NCI-H510A treated with DMSO at 0.1 percent for 48 hours (cell line): ENCODE measurements at places on chromosomes 16 and 17.

- no peak for DNase-seq
Observed at GRCh38 chr16:85536411-85537330, 76.5 kb upstream of the GSE1 start.

- DNase-seq: no peak
Observed at GRCh38 chr17:42010898-42011516, 6.2 kb downstream of the DNAJC7 start.

GRCh38 chr16:5678371-5678770 is 580.8 kb upstream of the EEF2KMT start:
- DNase-seq: no peak

DNA sequence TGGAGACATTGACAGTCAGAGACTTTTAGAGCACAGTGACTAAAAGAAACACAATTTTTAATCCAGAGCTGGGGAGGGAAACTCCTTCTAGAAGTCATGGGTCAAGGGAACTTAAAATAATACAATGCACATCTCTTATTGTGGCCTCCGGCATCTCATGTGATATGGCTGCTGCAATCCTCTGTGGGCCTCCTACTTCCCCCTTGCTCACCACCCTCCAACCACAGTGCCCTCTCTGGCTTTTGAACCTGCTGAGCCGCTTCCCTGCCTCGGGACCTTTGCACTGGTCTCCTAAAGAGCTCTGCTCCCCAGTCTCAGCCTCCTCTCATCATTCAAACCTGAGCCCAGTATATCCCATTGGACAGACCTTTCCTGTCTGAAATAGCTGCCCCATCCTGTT is 47.6 kb downstream of the HS3ST2 start:
- DNase-seq: no peak

GRCh38 chr16:65767125-65767524 is 599.4 kb upstream of the CDH5 start:
- peak; percentile 22 for DNase-seq

- DNase-seq: no peak
Observed at GRCh38 chr17:14922411-14922810, 342.7 kb downstream of the PMP22 start.

DNA sequence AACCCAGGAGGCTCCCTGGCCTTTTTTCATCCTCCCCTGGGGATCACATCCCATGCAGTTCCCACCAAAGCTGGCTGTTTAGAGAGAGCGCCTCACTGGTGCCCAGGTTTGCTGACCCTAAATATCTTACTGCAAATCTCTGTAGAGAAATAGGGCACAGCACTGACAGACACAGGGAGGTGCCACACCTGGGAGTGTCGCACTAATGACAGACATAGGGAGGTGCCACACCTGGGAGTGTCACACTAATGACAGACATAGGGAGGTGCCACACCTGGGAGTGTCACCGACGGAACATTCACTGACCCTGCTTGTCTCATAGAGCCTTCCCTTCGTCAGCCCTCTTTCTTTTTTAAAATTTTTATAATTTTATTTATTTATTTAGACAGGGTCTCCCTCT is 25.6 kb downstream of the UNK start:
- no peak for DNase-seq

- no peak for DNase-seq
Observed at GRCh38 chr17:30565073-30565935, 88.1 kb downstream of the GOSR1 start.

DNA sequence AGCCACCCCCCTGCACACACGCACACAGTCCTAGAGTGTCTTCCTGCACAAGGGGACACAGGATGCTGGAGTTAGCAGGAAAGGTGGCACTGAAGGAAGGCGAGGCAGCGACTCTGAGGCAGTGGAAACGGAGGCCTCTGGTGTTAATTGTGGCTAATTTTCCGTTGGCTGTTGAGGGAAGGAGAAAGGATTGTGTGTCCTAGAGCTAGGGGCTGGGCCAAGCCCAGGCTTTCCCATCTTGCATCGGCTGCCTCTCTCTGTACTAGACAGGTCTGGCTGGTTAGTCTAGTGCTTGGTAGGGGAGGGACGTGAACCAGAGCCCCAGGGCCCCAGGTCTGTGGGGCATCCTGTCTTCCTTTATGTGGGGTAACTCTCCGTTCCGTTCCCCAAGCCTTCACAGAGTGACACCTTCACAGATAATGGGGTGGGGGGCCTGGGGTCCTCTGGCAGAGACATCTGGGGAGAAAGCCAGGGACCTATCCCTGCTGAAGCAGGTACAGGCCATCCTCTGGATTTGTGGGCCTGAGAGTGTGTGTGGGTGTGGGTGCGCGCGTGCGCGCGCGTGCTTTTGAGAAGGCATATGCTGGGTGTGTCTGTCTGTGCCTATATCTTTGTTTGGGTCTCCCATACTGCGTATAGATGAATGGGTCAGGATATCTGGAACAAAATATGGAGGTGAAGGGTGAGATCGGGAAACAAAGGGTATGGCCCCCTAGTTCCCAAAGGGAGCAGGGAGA is at the start of gene CHD3:
CHD3 (plus strand) TSS at position 606 of the 737 bp plus-strand sequence. CDS start 212 bp downstream, outside the sequence.
- DNase-seq: peak; percentile 77

- no peak for DNase-seq
Observed at GRCh38 chr17:74778960-74779359, 2.8 kb upstream of the NAT9 start.

DNA sequence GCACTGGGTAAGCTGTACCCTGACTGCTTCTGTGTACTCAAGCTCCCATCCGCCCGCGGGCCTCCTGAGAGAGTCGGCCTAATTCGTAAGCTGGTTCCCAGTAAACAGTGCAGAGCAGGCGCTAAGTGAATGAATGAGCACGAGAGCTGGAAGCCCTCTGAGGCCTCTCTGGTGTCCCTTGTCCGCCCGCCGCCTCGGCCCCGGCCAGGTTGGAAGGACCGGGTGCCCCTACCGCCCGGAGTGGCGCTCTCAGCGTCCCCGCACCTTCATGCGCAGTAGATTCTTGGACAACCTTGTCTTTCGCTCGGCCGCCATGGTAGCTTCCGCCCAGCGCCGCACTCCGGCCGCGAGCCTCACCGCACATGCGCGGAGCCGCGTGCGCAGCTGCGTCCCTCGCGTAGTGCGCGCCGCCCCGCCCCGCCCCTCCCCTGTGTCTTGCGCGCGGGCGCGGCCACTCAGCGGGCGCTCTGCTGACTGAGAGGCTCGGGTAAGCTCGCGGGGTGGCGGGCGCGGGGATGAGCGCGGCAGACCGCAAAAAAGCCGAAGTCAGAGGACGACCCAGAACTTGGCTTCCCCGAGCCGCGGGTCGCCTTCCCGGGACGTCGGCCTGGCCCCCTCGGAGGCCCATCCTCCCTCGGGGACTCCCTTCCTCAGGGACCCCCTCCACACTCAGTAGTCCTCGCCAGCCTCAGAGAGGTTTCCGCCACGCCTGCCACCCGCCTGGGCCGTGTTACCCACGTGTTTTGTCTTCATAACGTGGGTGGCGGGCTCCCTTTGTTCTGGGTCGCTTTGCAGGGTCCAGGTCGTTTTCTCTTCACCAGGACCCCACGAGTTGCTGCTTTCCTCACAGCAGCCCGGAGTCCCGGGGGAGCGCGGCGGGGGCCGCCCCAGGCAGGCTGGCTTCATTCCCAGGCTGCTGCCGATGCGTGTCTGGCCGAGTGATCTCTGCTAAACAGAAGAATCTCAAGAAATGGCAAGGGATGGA is at the start of gene MPHOSPH6:
MPHOSPH6 (minus strand) TSS at position 364 of the 985 bp plus-strand sequence; CDS start at position 315, 49 bp downstream.
- peak; percentile 74 for DNase-seq

- DNase-seq: peak; percentile 41
Observed at GRCh38 chr16:68086336-68086841, 1.2 kb downstream of the NFATC3 start.

DNA sequence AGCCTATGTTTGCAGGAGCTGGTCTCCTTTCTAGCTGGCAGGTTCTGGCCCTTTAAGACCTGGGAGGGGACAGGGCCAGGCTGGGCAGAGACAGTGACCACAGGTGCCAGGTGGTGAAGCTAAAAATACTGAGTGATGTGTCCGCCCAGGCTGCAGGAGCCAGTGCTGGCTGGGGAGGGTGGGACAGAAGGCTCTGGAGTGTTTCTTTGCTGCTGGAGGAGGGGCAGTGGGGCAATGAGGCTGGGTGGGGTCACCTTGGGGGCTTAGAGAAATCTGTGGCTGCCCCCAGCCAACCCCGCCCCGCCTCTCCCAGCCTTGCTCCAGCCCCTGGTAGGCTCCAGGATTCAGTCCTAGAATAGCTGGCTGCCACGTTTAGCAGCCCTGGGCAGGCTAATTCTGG is 30.4 kb upstream of the SBK1 start:
- DNase-seq: peak; percentile 5

GRCh38 chr17:59139939-59140338 is 15.0 kb downstream of the SKA2 start:
- DNase-seq: no peak
